ENCODE measurements at places on chromosomes 2 and 18. TPM values are rescaled to one million over a fixed set of nuclear protein-coding genes. Genes with fewer than 3 reads are reported as not detected.

DNA sequence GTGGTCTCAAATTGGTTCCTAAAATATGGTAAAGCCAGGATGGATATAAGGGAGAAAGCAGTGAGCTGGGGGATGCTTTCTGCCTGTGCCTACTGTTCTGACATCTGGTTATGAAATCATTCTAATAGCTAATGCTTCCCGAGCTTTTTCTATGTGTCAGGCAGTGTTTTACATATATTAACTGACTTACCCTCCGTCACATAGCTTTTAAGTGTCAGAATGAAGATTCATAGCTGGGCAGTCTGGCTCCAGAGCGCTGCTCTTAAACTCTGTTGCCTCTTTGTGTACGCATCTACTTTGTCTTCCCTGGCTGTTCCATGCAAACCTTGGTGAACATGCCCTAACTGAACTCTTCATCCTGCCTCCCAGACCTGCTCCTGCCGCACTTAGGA is 195.7 kb downstream of the LPIN1 start:
- DNase-seq, result no peak
- no peak overlapping the region for H3K4me3 ChIP-seq
- H3K36me3 ChIP-seq, result no peaks in the 10 kb centered on the region
- H3K27ac ChIP-seq, result no peak overlapping the region

Gene TMEM178A
- total RNA-seq, result 6.8 TPM

Gene CERKL
- 0.32 TPM for total RNA-seq

DNA sequence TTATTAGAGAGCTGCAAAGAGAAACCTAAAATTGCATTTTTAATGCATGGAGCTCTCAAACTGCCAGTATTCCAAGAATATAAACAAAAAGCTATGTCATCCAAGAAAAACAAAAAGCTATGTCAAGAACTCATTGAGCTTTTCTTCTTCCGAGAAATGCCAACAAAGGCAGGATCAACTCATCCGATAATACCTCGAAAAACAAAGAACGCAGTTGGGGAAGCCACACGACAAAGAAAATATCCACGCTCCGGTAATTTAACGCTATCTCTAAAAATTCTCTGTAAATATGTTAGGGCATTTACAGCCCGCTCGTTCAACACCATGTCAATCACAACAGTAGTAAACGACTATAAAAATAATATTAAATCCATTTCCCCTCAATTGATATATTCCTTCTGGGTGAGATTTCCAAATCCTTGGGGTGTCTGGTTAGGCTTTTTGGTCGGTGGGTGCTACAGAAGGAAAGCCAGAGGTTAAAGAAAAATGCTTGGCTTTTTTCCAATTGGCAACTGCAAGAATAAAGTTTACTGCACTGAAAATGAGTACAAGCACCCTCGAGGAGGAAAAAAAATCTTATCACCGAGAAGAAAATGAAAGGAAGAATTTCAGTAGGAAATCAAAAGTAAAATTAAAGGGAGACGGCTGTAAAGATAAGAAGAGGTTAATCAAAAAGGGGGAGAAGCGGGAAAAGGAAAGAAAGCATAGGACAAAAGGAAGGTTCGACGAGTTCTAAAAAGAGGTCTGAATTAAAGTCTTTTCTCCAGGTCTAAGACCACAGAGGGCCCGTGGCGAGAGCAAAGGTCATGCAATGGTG is 856 bp downstream of the TIA1 start:
- peak overlapping the region; percentile 97 for H3K27ac ChIP-seq
- no peak for DNase-seq
- H3K27me3 ChIP-seq, result no peaks in the 10 kb centered on the region
- no peaks in the 10 kb centered on the region for H3K36me3 ChIP-seq

Gene PXDN
- 46.2 TPM for total RNA-seq

GRCh38 chr18:63229971-63230370 is 89.6 kb downstream of the BCL2 start:
- H3K4me3 ChIP-seq, result no peak overlapping the region
- H3K4me1 ChIP-seq, result peaks cover 42% of the 10 kb centered on the region
- H3K27ac ChIP-seq, result no peak overlapping the region
- no peaks in the 10 kb centered on the region for H3K36me3 ChIP-seq

DNA sequence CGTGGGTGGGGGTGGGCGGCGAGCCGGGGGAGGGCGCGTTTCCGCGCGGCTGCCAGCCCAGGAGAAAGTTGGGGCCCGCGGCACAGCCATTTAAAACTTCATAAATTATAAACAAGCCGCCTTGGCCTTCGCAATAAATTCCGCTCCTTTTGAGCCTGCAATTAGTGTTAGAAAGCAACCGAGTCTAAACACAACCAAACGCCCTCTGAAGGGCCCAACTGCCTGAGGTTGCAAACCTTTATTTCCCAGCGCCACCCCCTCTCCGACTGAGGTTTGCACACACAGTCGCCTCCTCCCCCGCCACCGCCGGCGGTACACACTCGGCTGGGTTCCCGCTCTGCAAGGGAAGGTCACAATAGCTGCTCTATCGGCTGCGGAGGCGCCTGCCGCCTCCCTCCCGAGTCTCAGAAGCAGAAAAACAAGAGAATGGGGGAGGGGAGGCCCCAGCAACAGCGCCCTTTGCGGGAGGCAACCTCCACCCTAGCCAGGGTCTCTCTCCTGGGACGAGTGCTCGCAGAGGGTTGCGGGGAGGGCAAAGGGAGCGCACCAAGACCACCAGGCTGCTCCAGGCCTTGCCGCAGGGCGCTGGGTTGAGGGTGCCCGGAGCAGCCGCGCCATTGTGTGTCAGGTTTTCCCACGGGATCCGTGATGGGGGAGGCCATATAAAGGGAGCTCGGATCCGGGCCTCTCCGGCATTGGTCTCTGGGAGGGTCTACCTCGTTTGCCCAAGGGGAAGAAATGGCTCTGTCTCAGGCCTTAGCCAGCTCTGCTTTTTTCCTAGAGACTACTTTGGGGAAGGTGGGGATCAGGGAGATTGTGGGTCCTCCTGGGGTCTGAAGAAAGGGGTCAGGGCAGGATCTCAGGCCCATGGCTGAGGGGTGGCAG is 13.4 kb upstream of the HOXD1 start:
- DNase-seq, result peak; percentile 45
- H3K27ac ChIP-seq, result peak overlapping the region; percentile 45
- no peaks in the 10 kb centered on the region for H3K36me3 ChIP-seq
- no peaks in the 10 kb centered on the region for H3K4me1 ChIP-seq

Gene IL18RAP
- 3.3 TPM for total RNA-seq

DNA sequence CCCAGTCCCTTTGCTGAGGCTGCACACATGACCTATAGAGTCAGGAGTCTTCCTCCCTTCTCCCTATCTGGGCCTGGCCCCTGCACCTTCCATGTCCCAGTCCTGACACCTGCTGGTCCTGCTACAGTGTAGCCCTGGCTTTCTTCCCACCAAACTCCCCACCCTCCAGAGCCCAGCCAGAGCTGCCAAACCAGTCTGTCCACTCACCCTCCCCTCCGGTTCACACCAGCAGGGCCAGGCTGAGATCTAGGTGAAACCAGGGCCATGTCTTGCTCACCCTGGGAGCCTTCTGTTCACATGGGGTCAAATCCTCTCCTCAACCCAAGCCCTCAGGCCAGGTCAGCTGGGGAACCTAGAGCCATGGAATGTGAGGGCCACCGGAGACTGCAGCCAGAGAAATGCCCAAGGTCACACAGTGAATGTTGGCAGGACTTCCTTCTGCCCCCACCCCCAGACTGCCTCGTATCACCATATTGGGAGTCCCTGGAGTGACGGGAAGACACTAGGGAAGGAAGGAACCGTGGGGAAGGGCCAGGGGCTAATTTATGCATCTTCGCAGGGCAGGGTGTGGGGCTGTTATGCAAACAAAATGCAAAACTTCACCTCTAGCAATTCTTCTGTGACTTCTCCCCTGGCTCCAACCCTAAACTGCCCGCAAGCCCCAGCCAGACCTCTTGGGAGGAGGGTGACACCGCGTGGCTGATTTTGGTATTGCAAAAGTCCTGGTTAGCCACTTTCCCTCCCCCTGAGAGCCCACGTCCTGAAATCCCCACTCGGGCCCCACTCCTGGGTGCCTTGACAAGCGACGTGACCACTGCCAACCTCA is 14.6 kb downstream of the TNS1 start:
- no peak overlapping the region for H3K4me3 ChIP-seq
- no peaks in the 10 kb centered on the region for H3K36me3 ChIP-seq
- H3K4me1 ChIP-seq, result peaks cover 12% of the 10 kb centered on the region
- peak; percentile 86 for DNase-seq

- H3K4me3 ChIP-seq, result no peak overlapping the region
- no peak overlapping the region for H3K27ac ChIP-seq
- H3K4me1 ChIP-seq, result no peaks in the 10 kb centered on the region
- no peaks in the 10 kb centered on the region for H3K36me3 ChIP-seq
- no peaks in the 10 kb centered on the region for H3K27me3 ChIP-seq
- DNase-seq, result no peak
Measured at GRCh38 chr18:68394705-68395104, 320.2 kb downstream of the TMX3 start.

Gene DSG4
- total RNA-seq, result not detected

DNA sequence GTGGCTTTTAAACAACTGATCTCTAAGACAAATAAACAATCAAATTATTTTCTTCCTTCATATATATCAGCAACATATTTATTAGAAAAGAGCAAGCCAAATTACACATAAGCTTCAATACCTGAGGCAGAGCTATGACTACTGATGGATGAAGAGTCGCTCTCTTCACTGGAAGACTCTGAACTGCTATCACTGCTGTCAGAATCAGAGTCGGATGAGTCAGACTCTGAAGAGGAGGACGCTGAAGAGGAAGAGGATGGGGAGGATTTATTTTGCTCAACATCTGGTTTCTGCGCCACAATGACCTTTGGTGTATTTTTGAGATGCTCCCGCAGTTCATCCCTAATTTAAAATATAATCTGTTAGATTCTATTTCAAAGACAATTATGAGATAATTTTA is 56.7 kb downstream of the CWC22 start:
- H3K4me1 ChIP-seq, result peaks cover 10% of the 10 kb centered on the region
- no peak overlapping the region for H3K27ac ChIP-seq
- H3K4me3 ChIP-seq, result no peak overlapping the region
- H3K27me3 ChIP-seq, result no peaks in the 10 kb centered on the region
- DNase-seq, result no peak

DNA sequence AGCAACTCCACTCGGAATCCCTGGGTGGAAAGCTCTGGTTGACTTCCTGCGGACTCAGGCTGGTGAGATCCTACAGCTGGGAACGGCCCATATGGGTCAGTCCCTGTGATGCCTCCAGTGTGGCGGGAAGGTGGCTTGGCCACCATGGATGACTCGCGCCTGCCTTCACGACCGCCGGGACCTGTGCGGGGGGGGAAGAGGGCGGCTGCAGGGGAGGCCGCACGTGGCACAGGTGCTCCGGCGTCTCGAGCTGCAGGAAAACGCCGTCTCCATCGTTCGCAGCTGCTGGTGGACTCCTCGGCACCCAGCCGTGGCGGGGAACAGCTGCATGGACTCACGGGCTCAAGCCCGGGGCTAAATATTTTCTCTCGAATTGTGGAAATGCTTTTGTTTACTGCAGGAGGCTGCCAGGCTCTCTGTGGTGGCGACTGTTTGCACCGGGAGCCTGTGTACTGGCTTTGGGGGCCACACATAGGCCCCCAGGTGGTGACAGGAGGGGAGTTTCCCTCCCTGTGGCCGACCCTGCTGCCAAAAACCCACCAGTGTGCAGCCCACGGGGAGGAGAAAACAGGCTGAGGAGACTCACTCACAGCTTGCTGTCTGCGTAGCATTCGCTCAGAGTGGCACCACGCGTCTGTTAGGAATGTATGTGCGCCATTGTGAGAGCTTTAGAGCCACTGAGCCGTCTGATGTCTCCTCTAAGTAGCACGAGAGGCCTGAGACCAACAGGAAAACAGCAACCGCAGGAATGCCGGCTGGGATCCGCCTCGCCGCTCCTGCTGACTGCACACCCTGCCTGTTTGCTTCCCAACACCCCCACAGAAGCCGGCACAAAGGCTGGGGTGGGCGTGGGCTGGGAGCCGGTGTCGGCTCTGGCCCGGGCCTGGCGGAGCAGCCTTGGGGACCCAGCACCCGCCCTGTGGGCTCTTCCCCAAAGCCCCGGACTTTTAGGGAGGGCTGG is 89.2 kb downstream of the NFATC1 start:
- peak overlapping the region; percentile 38 for H3K27ac ChIP-seq
- H3K36me3 ChIP-seq, result no peaks in the 10 kb centered on the region
- no peak overlapping the region for H3K4me3 ChIP-seq
- DNase-seq, result peak; percentile 11

Gene ERLEC1
- 6.4 TPM for total RNA-seq

GRCh38 chr2:37096568-37096967 is 12.2 kb downstream of the GPATCH11 start:
- no peak overlapping the region for H3K4me3 ChIP-seq
- H3K27ac ChIP-seq, result no peak overlapping the region
- no peaks in the 10 kb centered on the region for H3K36me3 ChIP-seq
- no peaks in the 10 kb centered on the region for H3K27me3 ChIP-seq
- no peaks in the 10 kb centered on the region for H3K4me1 ChIP-seq

GRCh38 chr2:84866122-84866521 is 14.8 kb downstream of the TRABD2A start:
- no peak overlapping the region for H3K27ac ChIP-seq
- H3K4me1 ChIP-seq, result peaks cover 6% of the 10 kb centered on the region
- DNase-seq, result no peak

- no peak overlapping the region for H3K4me3 ChIP-seq
- H3K4me1 ChIP-seq, result no peaks in the 10 kb centered on the region
- no peak for DNase-seq
- peaks cover 86% of the 10 kb centered on the region for H3K36me3 ChIP-seq
- H3K27ac ChIP-seq, result no peak overlapping the region
- no peaks in the 10 kb centered on the region for H3K27me3 ChIP-seq
Measured at GRCh38 chr18:23532848-23533247, 29.5 kb downstream of the RMC1 start.

Gene SMC6
- total RNA-seq, result 35.9 TPM

Gene ADRA2B
- not detected for total RNA-seq

DNA sequence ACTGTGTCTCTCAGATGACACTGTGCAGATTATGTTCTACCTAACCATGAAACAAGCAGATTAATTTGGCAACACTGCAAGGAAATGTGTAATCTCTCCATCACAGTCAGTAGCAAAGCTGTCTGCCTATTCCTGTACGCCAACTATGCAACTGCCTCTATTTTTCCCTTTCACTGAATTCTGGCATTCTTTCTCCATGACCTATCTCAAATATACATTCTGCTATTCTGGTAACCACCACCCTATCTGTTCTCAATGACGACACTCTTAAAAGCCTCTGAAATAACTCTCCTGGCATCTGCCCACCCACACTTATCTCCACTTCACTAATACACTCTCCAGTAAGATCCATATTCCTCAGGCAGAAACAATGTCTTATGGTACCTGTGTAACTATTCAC is 78.7 kb downstream of the ABCA12 start:
- H3K36me3 ChIP-seq, result no peaks in the 10 kb centered on the region
- no peaks in the 10 kb centered on the region for H3K27me3 ChIP-seq
- DNase-seq, result no peak
- no peaks in the 10 kb centered on the region for H3K4me1 ChIP-seq

DNA sequence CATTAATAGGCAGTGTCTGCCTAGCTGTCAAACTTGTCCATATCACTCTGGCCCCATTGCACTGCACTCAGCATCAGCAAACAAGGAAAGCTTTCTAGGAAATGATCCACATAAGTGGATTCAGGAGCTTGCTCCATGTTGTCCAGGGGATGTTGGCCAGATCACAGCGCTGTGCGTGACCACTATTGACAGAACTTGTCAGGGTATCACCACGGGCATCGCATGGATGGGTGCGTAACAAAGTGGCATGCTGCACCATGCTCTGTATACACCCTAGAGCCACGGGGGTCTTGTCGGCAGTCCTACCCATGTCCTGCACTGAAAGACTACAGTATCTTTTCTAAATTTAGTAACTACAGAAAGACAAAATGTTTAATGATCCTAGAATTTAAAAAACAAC is 15.6 kb downstream of the SATB2 start:
- no peaks in the 10 kb centered on the region for H3K4me1 ChIP-seq
- peak overlapping the region; percentile 65 for H3K27ac ChIP-seq
- no peak for DNase-seq

GRCh38 chr18:32548688-32549087 is 78.0 kb upstream of the GAREM1 start:
- no peaks in the 10 kb centered on the region for H3K36me3 ChIP-seq
- no peak overlapping the region for H3K4me3 ChIP-seq
- H3K27me3 ChIP-seq, result no peaks in the 10 kb centered on the region
